ENCODE measurements at places on chromosomes 16 and 17.

- no peak for DNase-seq
- H3K4me3 ChIP-seq = no peak overlapping the region
- H3K36me3 ChIP-seq = peaks cover 5% of the 10 kb centered on the region
- H3K27ac ChIP-seq = no peak overlapping the region
- no peaks in the 10 kb centered on the region for H3K27me3 ChIP-seq
Observed at GRCh38 chr16:67054901-67055300, 26.0 kb downstream of the CBFB start.

DNA sequence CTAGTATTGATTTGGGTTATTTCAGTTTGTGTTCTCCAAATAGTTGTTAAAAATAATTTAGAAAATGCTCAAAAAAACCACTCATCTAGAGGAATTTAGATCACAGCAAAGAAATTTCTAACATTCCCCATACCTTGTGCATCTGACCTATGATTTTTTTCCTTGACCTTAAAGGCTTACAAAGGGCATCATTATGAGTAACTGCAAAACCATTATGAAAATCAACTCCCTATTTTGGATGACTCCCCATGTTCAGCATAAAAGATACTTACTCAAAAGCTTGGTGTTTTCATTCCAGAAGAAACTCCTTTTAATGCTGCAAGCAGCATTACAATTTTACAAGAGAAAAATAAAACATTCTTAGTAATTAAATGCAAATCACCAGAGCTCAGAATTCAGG, 83.2 kb downstream of the GRIN2A start:
- no peak overlapping the region for H3K27ac ChIP-seq
- DNase-seq = no peak
- H3K4me3 ChIP-seq = no peak overlapping the region
- H3K36me3 ChIP-seq = no peaks in the 10 kb centered on the region

DNA sequence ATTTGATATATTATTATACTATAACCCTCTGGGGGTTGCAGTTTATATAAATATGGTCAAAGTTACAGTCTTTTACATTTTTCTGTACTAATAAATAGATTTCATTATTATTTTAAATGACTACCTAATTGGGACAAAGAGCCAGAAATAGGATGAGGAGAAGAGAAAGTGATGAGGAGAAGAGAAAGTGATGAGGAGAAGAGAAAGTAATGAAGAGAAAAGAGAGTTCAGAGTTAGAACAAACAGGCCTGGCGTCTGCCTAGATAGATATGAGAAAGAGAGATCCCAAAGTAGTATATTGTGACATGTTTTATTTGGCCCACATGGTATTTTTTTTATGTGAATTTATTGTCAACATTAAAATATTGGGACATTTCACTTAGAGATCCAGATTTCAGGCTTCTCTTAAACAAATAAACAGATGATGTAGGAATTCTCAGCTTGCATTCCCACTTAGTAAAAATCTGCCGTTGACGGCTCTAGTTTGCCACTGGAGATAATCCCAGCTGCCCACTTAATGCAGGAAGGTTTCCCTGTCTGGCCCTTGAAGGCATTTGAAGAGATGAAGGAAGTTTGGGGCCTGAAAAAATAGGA, 210.7 kb downstream of the STX8 start:
- DNase-seq = no peak
- no peaks in the 10 kb centered on the region for H3K36me3 ChIP-seq
- no peaks in the 10 kb centered on the region for H3K4me1 ChIP-seq
- H3K27me3 ChIP-seq = no peaks in the 10 kb centered on the region

DNA sequence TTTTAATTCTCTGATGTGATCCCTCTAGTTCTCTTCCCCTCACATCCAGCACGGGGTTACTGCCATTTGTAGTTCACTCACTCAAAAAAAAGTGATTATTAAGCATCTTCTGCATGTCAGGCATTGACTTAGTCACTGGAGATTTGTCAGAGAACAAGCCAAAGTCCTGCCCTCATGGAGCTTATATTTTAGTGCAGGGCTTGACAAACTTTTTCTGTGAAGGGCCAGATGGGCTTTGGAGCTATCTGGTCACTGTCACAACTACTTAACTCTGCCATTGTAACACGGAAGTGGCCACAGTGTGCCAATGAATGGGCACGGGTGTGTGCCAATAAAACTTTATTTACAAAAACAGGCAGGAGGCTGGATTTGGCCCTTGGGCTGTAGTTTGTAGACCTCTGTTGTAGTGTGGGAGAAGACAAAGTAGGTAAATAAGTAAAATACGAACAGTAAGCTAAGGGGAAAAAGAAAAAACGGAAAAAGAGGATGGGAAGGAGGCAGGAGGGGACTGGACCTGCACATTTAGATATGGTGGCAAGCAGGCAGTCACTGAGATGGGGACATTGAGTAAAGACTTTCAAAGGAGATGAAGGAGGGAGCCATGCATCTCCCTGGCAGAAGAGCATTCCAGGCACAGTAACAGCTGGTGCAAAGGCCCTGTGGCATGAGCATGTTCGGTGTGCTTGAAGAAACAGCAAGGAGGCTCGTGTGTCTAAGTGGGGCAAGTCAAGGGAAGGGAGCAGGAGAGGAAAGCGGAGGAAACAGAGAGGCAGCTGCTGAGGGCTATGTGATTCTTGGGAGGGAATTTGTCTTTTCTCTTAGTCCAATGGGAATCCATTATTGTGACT, 202.8 kb upstream of the CACNG3 start:
- H3K4me3 ChIP-seq = no peak overlapping the region
- no peaks in the 10 kb centered on the region for H3K27me3 ChIP-seq
- no peaks in the 10 kb centered on the region for H3K36me3 ChIP-seq
- no peak overlapping the region for H3K27ac ChIP-seq
- no peak for DNase-seq
- H3K4me1 ChIP-seq = no peaks in the 10 kb centered on the region

DNA sequence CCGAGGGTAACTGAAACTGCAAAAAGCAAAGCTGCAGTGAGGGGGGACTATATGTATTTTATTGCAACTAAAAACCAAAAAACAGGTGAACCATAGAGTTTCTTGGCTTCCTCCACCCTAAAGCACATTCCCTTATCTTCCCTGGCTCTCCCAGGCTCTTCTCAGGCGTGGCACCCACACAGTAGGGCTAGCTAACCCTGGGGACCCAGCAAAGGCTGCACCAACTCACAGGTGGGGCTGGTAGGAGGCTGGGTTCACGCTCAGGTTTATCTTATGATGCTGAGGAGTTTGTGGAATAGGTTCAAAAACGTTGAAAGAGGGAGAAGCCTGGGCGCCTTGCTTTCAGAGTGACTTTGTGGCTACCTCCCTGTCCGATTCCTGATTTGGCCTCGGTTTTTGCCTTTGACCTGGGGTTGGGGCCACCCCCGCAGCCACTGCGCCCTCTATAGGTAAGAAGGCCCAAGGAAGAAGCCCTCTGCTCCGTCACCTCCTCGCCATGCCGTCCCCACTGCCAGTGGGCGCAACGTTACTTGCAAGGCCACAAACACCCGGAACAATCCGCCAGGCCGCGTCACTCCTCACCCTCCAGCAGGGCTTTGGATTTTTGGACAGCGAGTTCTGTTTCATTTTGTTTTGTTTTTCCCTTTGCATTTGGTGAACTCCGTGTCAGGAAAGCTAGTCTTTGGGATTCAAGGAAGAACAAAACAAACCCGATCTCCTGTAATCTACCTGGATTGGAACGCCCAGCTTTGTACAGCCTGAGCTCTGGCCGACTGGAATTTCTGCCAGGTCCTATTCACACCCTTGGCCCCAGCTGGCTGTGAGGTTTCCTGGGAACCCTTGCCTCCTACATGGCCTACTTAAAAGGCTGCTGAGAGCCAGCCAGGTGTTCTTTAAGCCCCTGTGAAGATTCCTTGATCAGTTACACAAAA, 60.8 kb downstream of the TBC1D16 start:
- H3K27ac ChIP-seq = no peak overlapping the region
- DNase-seq = no peak
- no peaks in the 10 kb centered on the region for H3K36me3 ChIP-seq
- no peaks in the 10 kb centered on the region for H3K4me1 ChIP-seq
- no peak overlapping the region for H3K4me3 ChIP-seq
- H3K27me3 ChIP-seq = no peaks in the 10 kb centered on the region

All from tibial nerve (tissue), 4 donors.